ENCODE measurements at places on chromosomes 12 and 14.
A peak's percentile ranks its signal among the peaks of the same experiment; 100 is the strongest.

- DNase-seq: no peak
These were observed 37.6 kb downstream of the DEGS2 start for GRCh38 chr14:100121643-100122480.

GRCh38 chr14:32171469-32171868, 30.4 kb upstream of the RNU6-7 start:
- DNase-seq: no peak

- DNase-seq: no peak
These were observed 2.0 kb upstream of the TNFAIP2 start for GRCh38 chr14:103121121-103121845.

DNA sequence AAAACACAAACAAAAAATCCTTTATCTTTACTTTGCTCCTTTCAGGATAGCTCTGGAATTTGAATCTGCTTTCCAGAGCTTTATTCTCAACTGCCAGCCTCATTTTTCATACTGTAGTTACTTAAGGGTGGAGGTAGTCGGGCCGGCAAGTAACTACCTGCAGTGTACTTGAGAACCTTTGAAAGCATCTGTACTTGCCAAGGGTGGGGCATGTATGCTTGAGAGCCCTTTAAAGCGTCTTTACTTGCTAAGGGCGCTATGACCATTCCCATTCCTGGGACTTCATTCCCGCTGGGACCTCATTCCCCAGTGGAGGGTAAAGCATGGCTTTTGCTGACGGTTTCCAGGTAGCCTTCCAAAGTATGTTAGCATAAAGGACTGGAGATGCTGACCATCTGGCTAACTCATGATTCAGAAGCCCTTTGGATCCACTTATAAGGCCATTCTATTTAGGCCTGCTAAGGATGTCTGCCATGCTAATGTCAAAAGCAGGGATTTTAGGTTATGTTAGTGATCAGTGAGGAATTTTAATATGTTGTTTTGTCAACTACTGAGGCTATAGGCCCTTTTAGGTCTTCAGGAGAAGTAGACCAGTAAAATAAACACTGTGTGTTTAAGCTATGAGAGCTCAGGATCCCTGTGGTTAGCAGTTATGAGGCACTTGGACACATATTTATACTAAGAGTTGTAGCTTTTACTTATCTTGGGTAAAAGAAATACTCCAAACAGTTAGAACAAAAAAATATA, 74.9 kb downstream of the CRADD start:
- no peak for DNase-seq

GRCh38 chr14:95533391-95533821, 1.4 kb upstream of the GLRX5 start:
- DNase-seq: peak; percentile 82

DNA sequence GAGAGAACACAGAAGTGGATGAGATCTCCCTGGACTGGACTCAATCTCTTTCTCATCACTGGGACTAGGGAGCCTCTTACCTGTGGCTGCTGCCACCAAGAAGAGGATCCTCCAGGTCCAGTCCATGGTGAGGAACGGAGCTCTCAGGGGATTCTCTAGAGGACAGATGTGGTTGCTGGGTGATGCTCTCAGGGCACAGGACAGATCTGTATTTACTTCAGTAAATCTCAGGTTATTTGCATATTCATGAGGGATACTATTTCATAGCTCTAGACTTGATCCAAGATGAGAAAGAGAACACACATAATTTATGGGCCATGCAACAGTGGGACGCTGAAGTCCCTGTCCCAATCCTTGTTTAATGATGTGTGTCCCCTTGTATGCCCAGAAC, 460.5 kb downstream of the TMEM121 start:
- no peak for DNase-seq

DNA sequence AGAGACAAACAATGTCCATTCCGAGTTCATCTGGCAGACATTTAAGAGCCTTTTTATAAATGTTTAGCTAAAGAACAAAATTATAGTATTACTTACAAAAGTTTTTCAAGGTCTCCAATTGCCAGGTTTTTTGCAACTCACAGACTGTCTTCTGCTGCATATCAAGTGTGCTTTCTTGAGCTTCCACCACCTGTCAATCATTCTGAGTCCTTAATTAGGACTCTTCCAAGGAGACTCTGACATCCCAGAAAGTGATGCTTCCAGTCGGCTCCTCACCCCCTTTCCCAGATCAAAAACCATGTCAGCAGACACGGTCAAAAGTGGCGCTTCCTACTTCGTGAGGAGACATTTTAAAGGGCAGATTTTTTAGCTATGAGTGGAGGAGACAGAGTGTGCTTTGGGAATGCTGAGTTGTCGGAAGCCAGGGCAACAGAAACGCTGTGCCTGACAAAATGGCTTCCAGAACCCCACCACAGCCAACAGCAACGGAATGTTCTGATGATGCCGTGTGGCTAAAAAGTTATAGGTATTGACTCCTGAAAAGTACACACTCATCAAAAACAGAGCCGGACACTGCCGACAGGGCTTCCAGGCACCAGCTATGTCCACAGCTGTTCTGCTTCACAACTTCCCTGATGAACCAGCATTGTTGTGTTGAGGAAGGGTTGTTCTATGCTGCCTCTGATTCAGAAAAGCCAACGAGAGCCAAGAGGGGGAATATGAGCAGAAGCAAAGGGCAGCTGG, 116.1 kb upstream of the SLC35F4 start:
- no peak for DNase-seq

DNA sequence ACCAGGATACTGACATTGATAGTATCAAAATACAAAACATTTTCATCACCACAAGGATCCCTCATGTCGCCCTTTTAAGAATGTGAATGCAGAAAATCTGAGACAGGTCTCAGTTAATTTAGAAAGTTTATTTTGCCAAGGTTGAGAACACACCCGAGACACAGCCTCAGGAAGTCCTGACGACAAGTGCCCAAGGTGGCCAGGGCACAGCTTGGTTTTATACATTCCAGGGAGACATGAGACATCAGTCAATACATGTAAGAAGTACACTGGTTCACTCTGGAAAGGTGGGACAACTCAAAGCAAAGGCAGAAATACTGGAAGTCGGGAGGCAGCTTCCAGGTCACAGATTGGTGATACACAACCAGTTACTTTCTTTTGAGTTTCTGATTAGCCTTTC, 235.2 kb upstream of the KRR1 start:
- DNase-seq: no peak

All from lung (tissue), 17 donors.